Lung (tissue), 17 donors: ENCODE measurements at places on chromosomes 1 and 21. TPM values are rescaled to one million over a fixed set of nuclear protein-coding genes. Genes with fewer than 3 reads are reported as not detected.

Gene RHBDL2
- total RNA-seq, result 0.97 TPM

Gene PRR9
- total RNA-seq, result not detected

Gene LENEP
- 0.89 TPM for total RNA-seq

Gene TBX19
- 3.6 TPM for total RNA-seq

Gene TIAM1
- total RNA-seq, result 58.0 TPM

Gene CRYAA
- not detected for total RNA-seq

Gene LCE3E
- total RNA-seq, result not detected

Gene PFKL
- 129 TPM for total RNA-seq

Gene TRAF3IP3
- total RNA-seq, result 8.3 TPM

Gene BTBD19
- 20.0 TPM for total RNA-seq

- H3K4me3 ChIP-seq, result no peak overlapping the region
- H3K27ac ChIP-seq, result no peak overlapping the region
- H3K27me3 ChIP-seq, result no peaks in the 10 kb centered on the region
- no peaks in the 10 kb centered on the region for H3K36me3 ChIP-seq
Observed at GRCh38 chr1:48793863-48794262, 17.2 kb upstream of the BEND5 start.

DNA sequence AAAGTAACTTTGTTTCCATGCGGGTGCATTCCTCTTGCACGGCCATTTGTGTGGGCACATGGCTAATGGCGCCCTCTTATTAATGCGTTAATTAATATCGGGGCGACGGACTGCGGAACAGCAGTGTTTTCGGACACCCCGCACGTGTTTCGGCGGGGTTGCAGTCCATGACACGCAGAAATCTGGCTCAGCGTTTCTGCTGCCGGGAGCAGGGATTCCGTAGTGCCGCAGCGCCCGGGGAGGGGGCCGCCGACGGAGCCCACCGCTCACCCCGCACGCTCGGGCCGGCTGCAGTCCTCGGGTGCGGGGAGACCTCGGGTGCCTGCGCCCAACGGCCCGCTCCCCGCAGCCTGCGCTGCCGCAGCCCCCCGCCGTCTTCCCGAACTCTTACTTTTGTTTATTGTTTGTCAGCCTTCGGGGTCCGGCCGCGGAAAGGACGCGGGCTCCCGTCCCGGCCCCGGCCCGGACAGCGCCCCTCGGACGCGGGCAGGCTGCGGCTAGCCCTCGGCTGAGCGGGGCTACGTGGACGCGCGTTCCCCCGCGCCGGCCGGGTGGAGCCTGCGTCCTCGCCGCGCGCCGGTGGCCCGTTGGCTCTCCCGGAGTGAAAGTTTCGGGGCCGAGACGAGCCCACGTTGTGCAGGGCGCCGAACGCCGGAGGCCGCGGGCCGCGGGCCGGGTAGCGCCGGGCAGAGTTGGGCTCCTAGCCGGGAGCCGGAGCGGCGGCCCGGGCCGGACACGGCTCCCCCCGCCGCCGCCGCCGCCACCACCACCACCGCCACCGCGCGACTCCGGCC, 849 bp downstream of the NFIA start:
- H3K4me1 ChIP-seq, result peaks cover 17% of the 10 kb centered on the region
- peak; percentile 53 for DNase-seq
- H3K27ac ChIP-seq, result peak overlapping the region; percentile 100
- H3K4me3 ChIP-seq, result peak overlapping the region; percentile 96

DNA sequence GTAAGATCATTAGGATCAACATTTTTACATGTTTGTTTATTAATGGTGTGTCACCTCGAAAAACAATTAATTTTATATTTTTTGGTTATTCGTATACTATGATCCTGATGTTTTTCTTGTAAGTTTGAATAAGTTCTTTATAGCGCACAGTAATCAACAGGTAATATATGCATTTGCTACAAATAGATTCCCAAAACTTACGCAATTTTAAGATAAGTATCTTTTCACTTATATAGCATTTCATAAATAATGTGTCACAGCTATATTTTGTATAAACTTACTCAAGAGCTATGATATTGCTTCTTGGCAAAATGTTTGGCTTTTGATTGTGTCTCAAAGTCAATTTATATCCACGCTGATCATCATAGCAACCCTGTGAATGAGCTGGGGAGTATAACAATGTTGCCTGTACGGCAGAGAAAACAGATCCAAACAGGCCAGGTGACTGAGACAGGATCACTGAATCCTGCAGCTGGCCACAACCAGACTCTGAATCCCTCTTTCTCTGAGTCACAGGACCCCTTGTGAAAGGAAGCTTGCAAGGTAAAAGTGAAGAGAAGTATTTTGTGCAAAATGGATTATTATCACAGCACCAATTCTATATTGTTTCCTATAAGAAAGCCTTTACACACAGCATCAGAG, 48.6 kb downstream of the GNG12 start:
- no peaks in the 10 kb centered on the region for H3K36me3 ChIP-seq
- H3K27me3 ChIP-seq, result no peaks in the 10 kb centered on the region
- no peak for DNase-seq
- no peak overlapping the region for H3K27ac ChIP-seq
- H3K4me3 ChIP-seq, result no peak overlapping the region
- no peaks in the 10 kb centered on the region for H3K4me1 ChIP-seq

DNA sequence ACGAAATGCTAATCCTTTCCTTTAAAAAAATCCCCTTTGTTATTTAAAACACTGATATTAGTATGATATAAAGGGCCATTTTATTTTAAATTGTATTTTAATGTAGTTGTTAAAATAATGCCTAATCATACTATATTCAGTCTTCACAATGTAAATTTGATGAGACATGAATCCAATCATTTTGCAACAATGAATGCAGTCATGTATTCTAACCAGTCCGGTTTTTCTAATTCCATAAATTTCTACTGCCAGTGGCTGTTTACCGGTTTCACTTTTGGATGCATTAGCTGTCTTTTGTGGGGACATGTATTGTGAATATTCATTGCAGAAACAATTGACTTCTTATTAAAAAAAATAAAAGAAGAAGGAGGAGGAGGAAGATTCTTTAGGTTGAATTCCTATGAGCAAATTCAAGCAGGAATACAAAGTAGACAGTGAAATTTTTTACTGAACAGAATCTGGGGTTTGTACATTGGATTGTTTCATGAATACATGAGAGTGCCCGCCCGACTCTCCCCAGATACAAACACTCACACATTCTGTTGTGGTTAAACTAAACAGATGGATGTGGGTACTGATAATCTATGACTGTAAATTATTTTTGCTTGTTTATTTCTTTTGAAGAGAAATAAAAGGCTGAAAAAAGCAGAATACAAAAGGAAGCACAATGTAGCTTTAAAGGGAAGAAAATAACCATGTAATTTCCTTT, 624.8 kb upstream of the PTBP2 start:
- no peak for DNase-seq
- H3K4me3 ChIP-seq, result no peak overlapping the region
- H3K27ac ChIP-seq, result no peak overlapping the region
- no peaks in the 10 kb centered on the region for H3K4me1 ChIP-seq
- H3K27me3 ChIP-seq, result no peaks in the 10 kb centered on the region

- no peak overlapping the region for H3K27ac ChIP-seq
- H3K27me3 ChIP-seq, result no peaks in the 10 kb centered on the region
- peak; percentile 31 for DNase-seq
- no peaks in the 10 kb centered on the region for H3K4me1 ChIP-seq
- H3K4me3 ChIP-seq, result no peak overlapping the region
Observed at GRCh38 chr1:94486990-94487389, 54.6 kb downstream of the F3 start.

- no peak overlapping the region for H3K27ac ChIP-seq
- DNase-seq, result peak; percentile 40
- H3K4me1 ChIP-seq, result peaks cover 6% of the 10 kb centered on the region
- H3K36me3 ChIP-seq, result no peaks in the 10 kb centered on the region
- no peaks in the 10 kb centered on the region for H3K27me3 ChIP-seq
Observed at GRCh38 chr1:15406614-15407559, 2.8 kb upstream of the EFHD2 start.

GRCh38 chr1:23742670-23743286, 493 bp upstream of the ELOA start:
- no peaks in the 10 kb centered on the region for H3K27me3 ChIP-seq
- H3K27ac ChIP-seq, result peak overlapping the region; percentile 92
- H3K4me3 ChIP-seq, result peak overlapping the region; percentile 100
- peak; percentile 36 for DNase-seq
- H3K4me1 ChIP-seq, result peaks cover 21% of the 10 kb centered on the region
- H3K36me3 ChIP-seq, result peaks cover 5% of the 10 kb centered on the region

- no peaks in the 10 kb centered on the region for H3K36me3 ChIP-seq
- no peak overlapping the region for H3K4me3 ChIP-seq
- H3K4me1 ChIP-seq, result no peaks in the 10 kb centered on the region
- no peak for DNase-seq
- no peaks in the 10 kb centered on the region for H3K27me3 ChIP-seq
Observed at GRCh38 chr1:30677471-30677870, 45.9 kb downstream of the MATN1 start.

- no peak overlapping the region for H3K4me3 ChIP-seq
- H3K27me3 ChIP-seq, result no peaks in the 10 kb centered on the region
- no peaks in the 10 kb centered on the region for H3K4me1 ChIP-seq
- H3K36me3 ChIP-seq, result no peaks in the 10 kb centered on the region
- DNase-seq, result peak; percentile 60
Observed at GRCh38 chr1:37255136-37255795, 219.1 kb upstream of the ZC3H12A start.

- no peaks in the 10 kb centered on the region for H3K27me3 ChIP-seq
- H3K36me3 ChIP-seq, result peaks cover 86% of the 10 kb centered on the region
- no peak overlapping the region for H3K4me3 ChIP-seq
- no peak overlapping the region for H3K27ac ChIP-seq
- H3K4me1 ChIP-seq, result no peaks in the 10 kb centered on the region
- DNase-seq, result no peak
Observed at GRCh38 chr21:44317241-44317782, 17.5 kb downstream of the PFKL start.

GRCh38 chr21:28690196-28690595, 302.5 kb downstream of the LTN1 start:
- DNase-seq, result no peak
- no peaks in the 10 kb centered on the region for H3K4me1 ChIP-seq
- no peak overlapping the region for H3K4me3 ChIP-seq
- H3K27me3 ChIP-seq, result no peaks in the 10 kb centered on the region
- no peaks in the 10 kb centered on the region for H3K36me3 ChIP-seq

DNA sequence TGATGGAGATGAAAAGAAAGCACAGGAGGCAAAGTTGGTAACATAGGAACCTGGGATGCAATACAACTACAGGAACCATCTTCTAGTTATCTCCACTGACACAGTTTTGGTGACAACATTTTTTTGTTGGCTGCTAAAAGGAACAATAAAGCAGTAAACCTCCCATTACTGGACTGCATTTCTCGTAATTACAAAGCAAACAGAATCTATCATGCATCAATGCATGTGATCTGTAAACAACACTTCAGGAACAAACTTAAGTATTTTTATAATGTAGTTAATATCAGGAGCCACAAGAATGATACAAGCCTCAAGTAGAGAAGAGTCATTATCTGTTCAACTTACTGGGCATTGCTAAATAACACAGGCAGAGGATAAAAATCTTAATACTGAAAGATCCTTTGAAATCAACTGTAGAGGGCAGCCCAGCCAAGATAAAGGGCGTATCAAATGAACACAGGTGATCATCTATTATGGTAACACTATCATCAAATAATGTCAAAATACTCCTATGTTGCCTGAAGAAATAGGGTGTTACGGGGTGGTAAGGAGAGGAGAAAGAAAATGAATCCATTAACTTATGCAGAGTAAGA, 193.3 kb downstream of the EIF4G3 start:
- no peak for DNase-seq
- no peak overlapping the region for H3K4me3 ChIP-seq
- no peaks in the 10 kb centered on the region for H3K4me1 ChIP-seq
- no peaks in the 10 kb centered on the region for H3K27me3 ChIP-seq

DNA sequence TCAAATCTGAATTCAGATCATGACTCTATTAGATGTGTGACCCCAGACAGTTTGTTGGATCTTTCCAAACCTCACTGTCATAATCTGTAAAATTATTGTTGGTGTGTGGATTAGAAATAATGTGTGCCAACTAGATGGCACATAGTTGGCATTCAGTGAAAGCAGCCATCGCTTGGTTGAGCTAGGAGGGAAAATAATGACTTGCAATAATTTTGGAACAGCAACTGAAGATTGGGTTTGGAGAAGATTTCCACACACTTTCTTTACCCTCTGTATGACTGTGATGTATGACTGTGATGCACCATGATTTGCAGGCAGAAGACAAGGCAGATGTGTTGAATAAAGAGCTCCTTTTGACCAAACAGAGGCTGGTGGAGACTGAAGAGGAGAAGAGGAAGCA, 24.0 kb upstream of the CACYBP start:
- H3K27ac ChIP-seq, result no peak overlapping the region
- H3K4me1 ChIP-seq, result peaks cover 14% of the 10 kb centered on the region
- H3K4me3 ChIP-seq, result no peak overlapping the region
- H3K27me3 ChIP-seq, result no peaks in the 10 kb centered on the region
- no peak for DNase-seq
- H3K36me3 ChIP-seq, result peaks cover 9% of the 10 kb centered on the region

GRCh38 chr21:42601656-42602055, 51.8 kb upstream of the PDE9A start:
- no peaks in the 10 kb centered on the region for H3K36me3 ChIP-seq
- H3K27ac ChIP-seq, result no peak overlapping the region
- DNase-seq, result no peak
- H3K4me1 ChIP-seq, result no peaks in the 10 kb centered on the region
- H3K27me3 ChIP-seq, result no peaks in the 10 kb centered on the region
- H3K4me3 ChIP-seq, result no peak overlapping the region

- peaks cover 2% of the 10 kb centered on the region for H3K27me3 ChIP-seq
- no peak overlapping the region for H3K4me3 ChIP-seq
- H3K4me1 ChIP-seq, result peaks cover 20% of the 10 kb centered on the region
- H3K27ac ChIP-seq, result no peak overlapping the region
Observed at GRCh38 chr1:157047062-157047410, 1.5 kb upstream of the ARHGEF11 start.

GRCh38 chr1:7940745-7941436, at the start of gene TNFRSF9:
Gene TNFRSF9, minus strand, starts transcription at chr1:7940839. Its CDS starts 845 bp downstream, at chr1:7939994.
- no peak within 1 kb of the TSS for H3K4me3 ChIP-seq
- DNase-seq, result no peak
- peaks cover 2% of the 10 kb centered on the region for H3K4me1 ChIP-seq
- H3K36me3 ChIP-seq, result no peaks in the 10 kb centered on the region

DNA sequence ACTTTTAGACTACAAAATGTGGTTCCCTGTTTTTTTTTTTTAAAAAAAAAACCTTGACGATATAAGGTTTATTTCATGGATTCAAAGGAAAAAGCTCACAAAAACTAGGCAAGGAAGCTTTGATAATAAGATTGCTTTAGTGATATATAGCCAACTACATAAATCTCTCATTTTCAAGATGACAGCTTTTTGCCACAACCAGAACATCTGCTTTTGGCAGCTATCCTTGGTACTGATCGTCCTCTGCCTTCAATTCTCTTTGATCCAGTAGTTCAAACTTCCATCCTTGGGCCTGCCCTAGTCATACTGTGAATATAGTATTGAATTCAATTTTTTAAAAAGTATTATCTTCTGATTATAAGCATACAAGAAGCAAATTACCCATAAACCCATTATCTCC, 72.9 kb upstream of the CD53 start:
- H3K36me3 ChIP-seq, result no peaks in the 10 kb centered on the region
- no peak for DNase-seq
- no peaks in the 10 kb centered on the region for H3K4me1 ChIP-seq
- no peak overlapping the region for H3K27ac ChIP-seq
- no peak overlapping the region for H3K4me3 ChIP-seq

GRCh38 chr1:27394282-27394658, 1.8 kb downstream of the GPR3 start:
- DNase-seq, result no peak
- H3K4me3 ChIP-seq, result no peak overlapping the region
- H3K36me3 ChIP-seq, result no peaks in the 10 kb centered on the region
- H3K27ac ChIP-seq, result no peak overlapping the region
